ENCODE measurements at places on chromosomes 2 and 18.

DNA sequence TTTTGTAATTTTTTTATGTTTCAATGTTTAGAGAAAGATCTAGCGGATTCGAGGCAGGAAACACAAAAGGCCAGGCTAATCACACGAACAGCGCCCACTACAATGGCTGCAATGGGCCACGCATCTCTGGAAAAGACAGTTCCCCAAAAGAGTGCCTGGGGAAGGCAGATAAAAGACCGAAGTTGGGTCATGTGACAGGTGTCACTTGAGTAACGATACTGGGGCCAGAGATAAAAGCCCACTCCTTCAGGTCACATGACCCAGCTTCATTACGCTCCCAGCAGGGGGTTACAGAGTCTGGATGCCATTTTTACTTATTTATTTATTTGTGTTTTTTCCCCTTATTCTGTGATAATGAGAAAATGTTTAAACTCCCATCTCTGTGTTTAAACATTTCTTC is 95.4 kb downstream of the CDK15 start:
- DNase-seq: no peak

GRCh38 chr2:33134086-33134771 is 187.5 kb downstream of the LTBP1 start:
- DNase-seq: no peak

DNA sequence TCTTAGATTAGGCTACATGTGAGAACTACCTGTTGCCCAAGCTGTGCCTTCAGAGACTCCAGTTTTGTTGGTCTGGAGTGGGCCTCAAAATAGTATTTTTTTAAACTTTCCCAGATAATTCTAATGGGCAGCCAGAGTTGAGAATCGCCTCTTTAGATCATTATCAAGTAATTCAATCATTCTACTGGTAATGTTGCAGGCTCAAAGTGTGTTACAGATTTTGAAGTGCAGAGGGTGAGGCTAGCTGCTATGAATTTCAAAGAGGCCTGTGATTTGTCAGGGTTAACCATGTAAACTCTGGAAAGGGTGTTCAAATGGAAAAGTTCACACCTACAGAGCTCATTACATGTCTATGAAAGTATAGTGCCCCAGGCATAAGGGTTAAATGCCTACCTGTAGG is 30.1 kb downstream of the ANKRD29 start:
- no peak for DNase-seq

GRCh38 chr2:182230561-182230960 is 196.3 kb downstream of the PDE1A start:
- no peak for DNase-seq

GRCh38 chr18:3998698-3999333 is 456.3 kb downstream of the DLGAP1 start:
- DNase-seq: no peak

DNA sequence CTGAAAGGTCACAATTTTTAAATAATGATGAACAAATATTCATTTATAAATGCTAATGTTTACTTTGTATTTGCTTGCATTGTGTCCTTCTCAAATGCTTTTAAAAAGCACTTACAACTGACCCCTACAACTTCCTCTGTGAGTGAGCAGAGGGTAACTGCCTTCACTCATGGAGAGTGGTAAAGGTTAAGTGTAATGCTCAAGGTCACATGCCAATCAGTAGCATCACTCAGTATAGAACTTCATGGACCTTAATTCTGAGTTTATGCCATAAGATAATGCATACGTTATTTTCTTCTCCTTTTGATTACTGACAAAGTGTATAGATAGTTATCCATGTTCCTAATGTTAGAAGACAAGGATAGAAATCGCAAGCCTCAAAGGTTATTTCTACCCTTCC is 91.8 kb upstream of the SERTAD2 start:
- no peak for DNase-seq

DNA sequence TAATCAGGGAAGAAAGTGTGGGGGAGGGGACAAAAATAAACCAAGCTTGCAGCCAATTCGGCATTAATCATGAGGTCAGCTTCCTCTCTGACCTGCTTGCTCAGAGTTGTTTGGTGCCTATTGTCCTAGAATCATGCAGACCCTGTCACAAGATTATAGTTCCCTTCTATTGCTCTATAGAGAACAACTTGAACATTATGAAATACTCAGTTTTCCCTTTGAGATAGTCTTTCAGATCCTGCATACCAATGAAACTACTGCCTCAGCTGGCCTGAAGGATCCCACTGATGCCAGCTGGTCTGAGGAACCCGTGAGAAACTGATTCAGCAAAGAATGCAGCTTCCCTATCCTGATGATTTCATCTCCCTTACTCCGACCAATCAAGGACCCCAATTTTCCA is 955 bp upstream of the BBS5 start:
- no peak for DNase-seq

DNA sequence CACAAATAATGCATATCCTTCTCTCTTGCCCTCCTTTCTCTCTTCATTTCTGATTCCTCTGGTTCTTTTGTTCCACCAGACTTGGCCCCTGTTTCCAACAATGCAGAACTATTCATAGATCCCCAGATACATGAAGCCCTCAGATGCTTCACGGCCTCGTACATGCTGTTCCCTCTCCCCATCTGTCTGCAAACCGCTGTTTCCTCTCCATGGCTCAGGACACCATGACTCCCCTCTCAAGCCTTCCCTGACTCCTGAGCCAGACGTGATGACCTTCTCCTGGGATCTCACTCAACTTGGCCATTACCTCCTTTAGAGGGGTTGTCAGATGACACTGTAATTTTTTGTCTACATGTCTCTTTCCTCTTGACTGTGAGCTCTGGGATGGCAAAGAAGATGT is 15.5 kb downstream of the NEB start:
- no peak for DNase-seq

GRCh38 chr2:69036926-69037325 is 23.9 kb downstream of the ANTXR1 start:
- DNase-seq: no peak

GRCh38 chr2:226048611-226049010 is 649.1 kb downstream of the NYAP2 start:
- no peak for DNase-seq

GRCh38 chr2:101408925-101409324 is 21.6 kb upstream of the CREG2 start:
- DNase-seq: no peak

GRCh38 chr2:1628893-1629292 is 115.4 kb downstream of the PXDN start:
- DNase-seq: no peak

DNA sequence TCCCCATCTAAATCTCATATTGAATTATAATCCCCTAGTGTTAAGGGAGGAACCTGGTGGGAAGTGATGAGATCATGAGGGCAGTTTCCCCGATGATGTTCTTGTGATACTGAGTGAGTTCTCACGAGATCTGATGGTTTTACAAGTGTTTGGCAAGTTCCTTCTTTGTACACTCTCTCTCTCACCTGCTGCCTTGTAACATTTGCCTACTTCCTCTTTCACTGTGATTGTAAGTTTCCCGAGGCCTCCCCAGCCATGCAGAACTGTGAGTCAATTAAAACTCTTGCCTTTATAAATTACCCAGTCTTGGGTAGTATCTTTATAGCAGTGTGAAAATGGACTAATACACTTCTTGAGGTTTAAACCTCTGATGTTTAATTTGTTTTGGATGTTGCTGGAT is 177.5 kb downstream of the CD8B2 start:
- DNase-seq: no peak

DNA sequence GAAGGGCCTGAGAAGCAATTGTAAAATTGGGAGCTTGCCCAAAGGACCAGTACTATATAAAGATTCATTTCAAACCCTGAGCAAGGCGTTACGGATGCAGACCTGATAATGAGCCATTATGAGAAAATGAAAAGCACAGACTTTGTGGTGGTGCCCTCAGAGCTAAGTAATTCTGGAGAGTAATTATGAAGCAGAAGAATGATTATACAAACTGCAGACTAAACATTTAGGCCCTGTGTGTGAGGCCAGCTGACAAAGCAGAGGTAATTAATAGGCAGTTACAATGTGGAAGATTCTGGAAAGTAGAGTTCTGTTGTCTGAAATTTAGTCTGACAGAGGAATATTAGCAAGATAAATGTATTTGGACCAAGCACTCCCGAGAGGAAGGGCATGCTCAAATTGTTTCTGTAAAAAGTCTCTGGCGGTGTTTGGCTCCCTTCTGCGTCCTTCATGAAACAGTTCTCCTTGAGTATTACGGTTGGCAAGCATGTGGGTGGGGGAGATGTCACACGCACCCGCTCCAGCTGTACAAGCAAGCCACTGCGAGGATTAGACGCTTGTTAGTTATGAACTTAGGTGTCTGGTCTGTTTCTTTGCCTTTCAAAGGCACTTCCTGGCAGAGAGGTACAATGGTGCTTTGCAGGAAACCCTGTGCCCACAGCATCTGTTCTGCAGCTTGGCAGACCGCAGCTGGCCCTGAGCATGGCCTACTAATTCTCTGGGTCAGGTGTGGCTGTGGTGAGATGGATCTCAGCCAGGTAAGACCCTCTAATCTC is 45.5 kb downstream of the CDC42EP3 start:
- DNase-seq: no peak

GRCh38 chr2:96243843-96244242 is 22.0 kb downstream of the TMEM127 start:
- DNase-seq: no peak

DNA sequence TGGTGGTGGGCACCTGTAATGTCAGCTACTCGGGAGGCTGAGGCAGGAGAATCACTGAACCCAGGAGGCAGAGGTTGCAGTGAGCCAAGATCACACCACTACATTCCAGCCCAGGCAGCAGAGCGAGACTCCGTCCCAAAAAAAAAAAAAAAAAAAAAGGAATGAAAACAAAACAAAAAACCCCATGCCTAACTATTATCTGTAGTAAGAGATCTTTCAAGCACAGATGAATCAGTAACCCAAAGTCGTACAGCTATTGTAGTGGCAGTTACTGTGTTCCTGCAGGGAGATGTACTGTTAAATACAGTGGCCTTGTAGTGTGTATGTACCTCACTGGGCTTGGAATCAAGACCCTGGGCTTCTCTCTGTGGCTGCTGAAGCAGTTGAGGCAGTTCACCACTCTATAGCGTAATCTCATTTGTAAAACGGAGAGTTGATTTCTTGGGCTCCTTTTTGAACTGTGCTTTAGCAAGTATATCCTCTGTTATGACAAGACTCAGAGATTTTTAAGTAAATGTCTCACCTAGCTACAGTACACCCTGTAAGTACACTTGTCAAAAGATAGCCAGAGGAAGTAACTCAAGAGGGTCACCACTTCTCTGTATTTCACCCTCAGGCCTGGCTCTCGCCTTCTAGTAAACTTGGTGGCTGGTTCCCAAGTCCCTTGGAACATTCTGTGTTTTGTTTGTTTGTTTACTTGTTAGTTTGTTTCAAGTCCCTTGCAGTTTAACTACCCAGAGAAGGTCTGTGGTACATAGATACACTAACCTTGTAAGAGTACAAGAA is 109.6 kb upstream of the FOSL2 start:
- no peak for DNase-seq

GRCh38 chr2:216117561-216118340 is 8.6 kb downstream of the XRCC5 start:
- DNase-seq: no peak

- DNase-seq: no peak
These were observed 34.1 kb downstream of the TANC1 start for GRCh38 chr2:159002462-159003111.

GRCh38 chr18:52311331-52311730 is 28.7 kb upstream of the DCC start:
- no peak for DNase-seq

- no peak for DNase-seq
These were observed 1.3 kb upstream of the LYPD6 start for GRCh38 chr2:149329068-149329467.

- no peak for DNase-seq
These were observed 1.4 kb downstream of the TRIB2 start for GRCh38 chr2:12718015-12718671.

- no peak for DNase-seq
These were observed 42.4 kb downstream of the THUMPD2 start for GRCh38 chr2:39736640-39737039.

- DNase-seq: no peak
These were observed 25.3 kb downstream of the MARCO start for GRCh38 chr2:118967124-118967880.

DNA sequence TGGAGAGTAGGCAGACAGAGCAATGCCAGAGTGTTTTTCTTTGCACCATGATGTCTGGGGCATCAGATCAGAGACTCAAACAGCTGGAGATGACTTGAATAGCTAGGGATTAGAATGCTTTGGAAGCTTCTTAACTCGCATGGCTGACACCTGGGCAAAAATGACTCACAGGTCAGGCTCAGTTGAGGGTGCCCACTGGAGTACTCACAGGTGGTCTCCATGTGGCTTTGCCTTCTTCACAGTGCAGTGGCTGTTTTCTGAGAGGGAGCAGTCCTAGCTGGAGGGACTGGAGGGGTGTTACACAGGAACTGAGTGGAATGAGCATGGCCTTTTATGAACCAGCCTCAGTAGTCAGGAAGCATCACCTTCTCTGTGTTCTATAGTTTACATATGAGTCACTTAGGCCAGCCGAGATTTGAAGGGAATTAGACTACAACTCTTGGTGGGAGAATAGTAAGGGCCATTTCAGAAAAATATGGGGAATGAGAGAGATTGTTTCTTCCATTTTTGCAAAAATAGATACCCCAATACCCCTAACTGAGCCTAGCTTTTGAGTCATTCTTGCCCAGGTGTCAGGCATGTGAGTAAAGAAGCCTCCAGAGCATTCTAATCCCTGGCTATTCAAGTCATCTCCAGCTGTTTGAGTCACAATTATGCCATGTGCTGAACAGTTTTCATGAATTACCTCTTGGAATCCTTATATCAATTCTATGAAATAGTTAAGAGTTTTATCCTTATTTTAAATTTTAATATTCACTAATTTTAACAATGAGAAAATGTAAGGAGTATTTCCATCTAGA is 7.1 kb upstream of the PPP1R1C start:
- DNase-seq: no peak

DNA sequence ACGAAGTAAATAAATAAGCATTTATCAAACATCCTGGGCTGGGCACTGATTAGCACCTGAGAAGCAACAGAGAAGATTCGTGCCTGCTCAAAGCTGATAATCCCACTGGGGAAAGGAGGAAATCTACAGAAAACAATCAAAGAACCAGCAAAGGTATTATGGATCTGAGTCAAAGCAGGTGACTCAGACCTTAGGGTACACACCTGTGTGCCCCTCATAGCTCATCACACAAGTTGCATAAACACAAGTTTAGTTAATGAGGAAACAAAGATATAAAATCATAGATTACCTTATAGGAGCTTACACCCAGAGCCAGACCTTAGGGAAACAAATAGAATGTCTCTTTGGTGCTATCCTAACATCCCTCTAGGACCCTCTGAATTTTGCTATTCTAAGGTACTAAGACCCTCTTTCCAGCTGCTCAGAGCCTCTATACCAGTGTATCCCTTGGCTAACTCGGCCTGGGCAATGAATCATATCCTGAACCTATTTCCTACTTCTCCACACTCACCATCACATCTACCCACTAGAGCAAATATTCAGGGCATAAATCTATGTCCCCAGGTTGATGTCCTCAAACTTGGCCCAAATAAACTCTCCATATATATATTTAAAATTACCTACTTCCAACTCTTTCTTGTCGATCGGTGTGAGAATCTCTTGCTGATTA is 19.3 kb upstream of the CTIF start:
- DNase-seq: no peak

- DNase-seq: no peak
These were observed 146.4 kb downstream of the SH3RF3 start for GRCh38 chr2:109275120-109276012.

GRCh38 chr2:8860239-8860638 is 22.8 kb upstream of the KIDINS220 start:
- DNase-seq: no peak
